Stimulated activated CD8-positive, alpha-beta memory T cell treated with anti-CD3 and anti-CD28 coated beads, Interleukin-15, amount 100 ng/mL, for 1 hour (primary cell): ENCODE measurements at places on chromosomes 6 and 20.

- no peak for DNase-seq
Measured at GRCh38 chr6:38524436-38525145, 115.1 kb downstream of the BTBD9 start.

DNA sequence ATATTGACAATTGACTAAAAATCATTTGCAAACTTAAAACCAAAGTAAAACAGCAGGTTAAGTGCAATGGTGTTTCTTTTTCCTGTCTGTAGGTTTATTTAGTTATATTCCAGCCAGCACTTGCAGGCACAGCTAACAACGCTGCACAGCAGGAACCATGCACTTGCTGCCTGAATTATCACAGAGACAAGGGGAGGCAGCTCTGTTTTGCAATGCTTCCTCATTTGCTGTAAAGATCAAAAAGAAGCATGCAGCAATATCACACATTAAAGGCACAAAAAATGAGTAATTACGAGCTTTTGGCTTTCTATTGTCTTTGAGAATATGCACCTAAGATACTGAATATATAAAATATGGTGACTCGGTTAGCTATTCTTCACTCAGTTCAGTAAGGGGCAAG, 241.9 kb downstream of the EPHA7 start:
- DNase-seq: no peak

DNA sequence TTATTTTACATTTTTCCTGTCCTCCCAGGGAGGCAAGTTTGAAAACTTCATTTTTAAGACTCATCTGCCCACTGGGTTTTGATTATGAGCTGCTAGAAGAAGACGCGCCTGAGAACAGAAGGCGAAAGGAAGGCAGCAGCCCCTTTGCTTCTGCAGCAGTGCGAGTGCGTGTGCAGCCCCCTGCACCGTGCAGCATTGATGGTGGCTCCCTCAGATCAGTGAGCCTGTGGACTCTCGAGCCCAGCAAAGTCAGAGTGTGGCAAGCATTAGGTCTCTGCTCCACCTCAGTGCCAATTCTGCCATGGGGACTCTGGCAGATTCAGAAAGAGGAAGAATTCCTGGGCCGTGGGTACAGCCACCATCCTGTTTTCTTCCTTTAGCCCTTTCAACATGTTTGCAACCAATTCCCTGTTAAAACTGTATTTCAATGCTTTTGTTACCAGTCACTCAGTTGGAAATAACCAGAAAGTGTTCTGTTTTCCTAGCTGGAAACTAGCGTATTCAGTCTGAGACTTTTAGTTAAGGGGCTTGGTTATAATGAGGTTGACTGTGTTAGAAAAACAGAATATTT, 134.8 kb upstream of the OGFRL1 start:
- DNase-seq: no peak

- DNase-seq: no peak
Measured at GRCh38 chr6:686497-686896, 6.4 kb downstream of the EXOC2 start.

DNA sequence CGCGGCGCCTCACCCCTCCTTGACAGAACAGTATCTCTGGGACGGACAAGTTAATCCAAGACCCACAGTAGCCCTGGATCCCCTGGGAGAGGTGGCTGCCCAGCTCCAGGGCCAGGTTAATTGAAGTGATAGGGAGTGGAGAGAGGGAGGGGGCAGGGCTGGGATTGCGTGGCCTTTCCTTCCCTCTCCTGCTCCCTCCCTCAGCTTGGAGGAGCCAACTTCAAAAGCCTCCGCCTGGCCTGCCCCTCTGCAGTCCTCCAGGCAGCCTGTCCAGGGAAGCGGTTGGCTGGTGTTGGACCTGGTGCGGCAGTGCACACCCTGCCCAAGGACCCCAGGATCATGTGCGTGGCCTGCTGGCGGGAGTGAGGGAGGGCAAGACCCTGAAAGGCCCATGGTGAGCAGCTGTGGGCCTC, at the start of gene C20orf204:
C20orf204 (plus strand) TSS at position 250 of the 413 bp plus-strand sequence; CDS start at position 392, 142 bp downstream.
- no peak for DNase-seq

- DNase-seq: no peak
Measured at GRCh38 chr6:27078734-27079357, 168.7 kb upstream of the PRSS16 start.

DNA sequence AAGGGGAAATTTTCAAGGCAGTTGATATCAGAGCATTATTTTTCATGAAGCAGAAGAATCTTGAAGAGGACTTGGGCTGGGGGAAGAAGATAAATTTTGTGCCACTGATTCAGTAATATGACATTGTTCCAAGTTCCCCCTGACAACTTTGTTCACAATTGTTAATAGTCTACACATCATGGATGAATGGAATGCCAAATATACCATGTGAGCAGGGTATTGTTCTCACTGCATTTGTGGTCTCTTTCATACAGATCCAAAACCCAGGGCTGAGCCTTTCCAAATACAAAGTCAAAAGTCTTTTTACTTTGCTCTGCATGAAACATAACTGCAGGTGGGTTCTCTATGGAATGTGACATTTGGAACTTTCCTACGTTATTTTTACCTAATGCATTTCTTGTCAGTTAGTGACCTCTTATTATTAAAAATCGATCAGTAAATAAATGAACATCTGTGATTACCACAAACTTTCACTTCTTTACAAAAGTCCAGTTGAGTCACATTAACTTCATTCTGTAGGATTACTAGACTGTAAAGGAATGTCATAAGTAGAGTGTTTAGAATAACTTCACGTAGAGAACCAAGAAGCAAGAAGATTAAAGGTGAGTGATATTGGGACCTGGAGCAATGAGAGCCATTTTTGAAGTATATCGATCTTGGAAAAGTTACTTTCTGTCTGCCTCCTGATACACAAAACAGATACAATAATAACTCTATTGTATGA, 100.9 kb downstream of the RCAN2 start:
- DNase-seq: no peak

DNA sequence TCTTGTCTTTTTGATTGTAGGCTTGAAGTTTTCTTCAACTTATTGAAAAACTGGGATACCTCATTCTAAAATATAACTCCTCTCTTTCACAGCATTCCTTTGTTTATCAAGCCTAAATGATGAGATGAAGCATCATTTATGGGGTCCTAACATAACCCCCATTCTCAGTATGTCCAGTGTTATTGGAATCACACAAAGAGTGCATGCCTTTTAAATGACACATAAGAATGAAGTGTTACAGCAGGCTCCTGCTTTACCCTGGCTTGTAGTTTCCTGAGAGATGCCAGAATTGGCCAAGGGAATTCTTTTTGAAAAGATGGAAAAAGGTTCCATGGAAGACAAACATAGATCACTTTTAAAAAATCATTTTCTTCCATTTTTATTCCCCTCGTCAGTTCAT, 502.4 kb downstream of the BCKDHB start:
- no peak for DNase-seq

DNA sequence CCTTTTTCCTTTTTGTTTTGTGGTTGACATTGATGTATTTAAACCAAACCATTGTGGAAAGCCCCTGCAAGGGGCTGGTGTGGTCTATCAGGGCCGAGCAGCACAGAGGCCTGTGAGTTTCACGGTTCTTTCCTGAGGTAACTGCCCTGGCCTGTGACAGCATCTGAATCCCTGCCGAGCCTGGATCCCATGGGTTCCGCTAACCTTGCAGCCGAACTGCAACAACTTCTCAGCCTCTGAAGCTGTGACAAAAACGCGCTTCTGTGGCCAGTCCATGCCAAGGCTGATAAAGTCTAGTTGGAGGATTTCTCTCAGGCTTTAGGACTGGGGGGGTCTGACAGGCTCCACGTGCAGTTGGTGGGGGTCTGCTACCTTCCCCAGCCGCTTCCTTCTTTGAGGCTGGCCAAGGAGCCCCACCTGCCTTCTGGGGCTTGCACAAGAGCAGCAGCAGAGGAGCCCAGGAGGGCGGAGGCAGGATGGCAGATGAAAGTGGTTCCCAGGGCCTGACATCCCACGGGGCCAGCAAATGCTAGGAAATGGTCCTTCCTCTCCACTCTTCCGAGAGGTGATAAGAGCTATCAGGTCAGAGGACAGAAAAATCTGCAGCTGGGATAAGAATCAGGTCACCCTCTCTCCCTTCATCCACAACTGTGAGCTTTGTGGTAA, 150.9 kb downstream of the PREX1 start:
- DNase-seq: no peak

DNA sequence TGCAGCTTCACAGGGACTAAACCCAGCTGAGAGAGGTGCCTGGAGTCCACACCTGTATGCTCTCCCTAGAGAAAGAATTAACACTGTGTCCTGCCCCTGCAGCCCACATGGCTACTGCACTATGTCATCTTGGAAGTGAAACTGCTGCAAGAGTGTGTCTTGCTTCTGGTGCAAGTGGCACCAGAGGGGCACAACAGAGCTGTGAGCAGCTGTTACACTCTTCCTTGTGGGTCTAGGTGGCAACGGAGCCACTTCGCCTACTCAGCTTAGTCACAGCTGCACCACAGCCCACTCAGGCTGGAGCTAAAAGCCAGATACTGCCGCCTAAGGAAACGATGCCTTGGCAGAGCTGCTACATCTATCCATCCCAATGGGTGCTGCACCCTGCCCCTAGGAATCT, 391.4 kb downstream of the COL12A1 start:
- no peak for DNase-seq

GRCh38 chr20:34260208-34260942, 19.2 kb downstream of the ASIP start:
- DNase-seq: no peak

GRCh38 chr6:14290041-14290771, 172.6 kb downstream of the CD83 start:
- DNase-seq: no peak

DNA sequence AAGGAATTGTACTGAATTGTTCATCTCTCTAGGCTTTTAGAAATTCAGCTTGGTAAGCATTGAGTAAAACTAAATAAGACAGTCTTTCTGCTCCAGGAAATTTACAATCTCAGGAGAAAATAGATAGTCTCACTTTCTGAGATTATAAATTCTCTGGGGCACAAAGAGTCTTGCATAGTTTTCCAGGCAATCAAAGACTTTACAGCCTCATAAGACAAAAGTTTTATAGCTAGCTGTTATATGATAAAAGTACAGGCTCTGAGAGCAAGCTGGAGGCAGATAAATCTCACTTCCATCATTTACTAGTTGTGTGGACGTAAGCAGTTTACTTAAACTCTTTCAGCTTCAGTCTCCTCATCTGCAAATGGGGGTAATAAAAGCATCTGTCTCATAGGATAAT, 11.4 kb downstream of the FRK start:
- no peak for DNase-seq

DNA sequence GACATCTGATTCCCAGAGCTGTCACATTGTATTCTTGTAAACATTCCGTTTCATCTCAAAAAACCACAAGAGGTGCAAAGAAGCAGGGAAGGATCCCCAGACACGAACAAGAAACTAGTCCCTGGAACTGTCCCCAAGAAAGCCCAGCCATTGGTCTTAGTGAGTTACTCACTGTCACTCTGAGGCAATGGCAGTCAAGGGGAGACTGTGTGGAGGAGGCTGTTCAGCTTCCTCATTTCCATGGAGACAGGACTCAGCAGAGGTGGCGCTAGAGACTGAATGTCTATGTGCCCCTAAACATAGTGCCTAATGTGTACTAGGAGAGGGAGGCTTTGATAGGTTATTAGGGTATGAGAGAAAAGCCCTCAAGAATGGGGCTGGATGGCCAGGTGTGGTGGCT, 11.1 kb downstream of the ULBP1 start:
- no peak for DNase-seq

DNA sequence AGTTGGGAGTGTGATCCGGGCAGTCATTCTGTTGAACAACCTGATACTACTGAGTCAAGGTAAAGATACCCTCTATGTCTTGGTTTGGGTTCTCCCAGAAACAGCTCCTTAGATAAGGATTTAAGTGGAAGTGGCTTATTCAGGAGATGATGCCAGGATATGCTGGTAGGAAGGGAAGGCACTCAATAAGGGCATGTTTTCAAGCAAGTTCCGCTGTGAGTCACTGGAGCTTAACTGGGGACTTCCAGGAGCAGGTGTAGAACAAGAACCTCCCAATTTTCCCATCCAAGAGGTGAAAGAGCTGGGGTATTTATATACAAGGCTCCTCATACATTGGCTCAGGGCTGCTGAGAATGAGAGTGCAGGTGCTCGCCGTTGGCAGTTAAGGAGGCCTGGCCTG, 218.6 kb downstream of the AKAP7 start:
- no peak for DNase-seq

- no peak for DNase-seq
Measured at GRCh38 chr6:148358196-148358785, 15.7 kb downstream of the SASH1 start.

DNA sequence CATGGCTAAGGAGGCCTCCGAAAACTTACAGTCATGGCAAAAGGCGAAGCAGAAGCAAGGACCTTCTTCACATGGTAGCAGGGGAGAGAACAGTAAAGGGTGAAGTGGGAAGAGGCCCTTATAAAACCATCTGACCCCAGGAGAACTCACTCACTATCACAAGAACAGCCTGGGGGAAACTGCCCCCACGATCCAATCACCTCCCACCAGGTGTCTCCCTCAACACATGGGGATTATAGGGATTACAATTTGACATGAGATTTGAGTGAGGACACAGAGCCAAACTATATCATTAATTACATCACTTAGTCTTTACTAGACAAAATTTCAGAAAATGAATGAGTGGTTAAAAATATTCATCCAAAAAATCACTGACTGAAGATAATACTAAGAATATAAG, 453.6 kb downstream of the COL12A1 start:
- DNase-seq: no peak

GRCh38 chr6:146901940-146902816, 302.0 kb upstream of the STXBP5 start:
- no peak for DNase-seq

DNA sequence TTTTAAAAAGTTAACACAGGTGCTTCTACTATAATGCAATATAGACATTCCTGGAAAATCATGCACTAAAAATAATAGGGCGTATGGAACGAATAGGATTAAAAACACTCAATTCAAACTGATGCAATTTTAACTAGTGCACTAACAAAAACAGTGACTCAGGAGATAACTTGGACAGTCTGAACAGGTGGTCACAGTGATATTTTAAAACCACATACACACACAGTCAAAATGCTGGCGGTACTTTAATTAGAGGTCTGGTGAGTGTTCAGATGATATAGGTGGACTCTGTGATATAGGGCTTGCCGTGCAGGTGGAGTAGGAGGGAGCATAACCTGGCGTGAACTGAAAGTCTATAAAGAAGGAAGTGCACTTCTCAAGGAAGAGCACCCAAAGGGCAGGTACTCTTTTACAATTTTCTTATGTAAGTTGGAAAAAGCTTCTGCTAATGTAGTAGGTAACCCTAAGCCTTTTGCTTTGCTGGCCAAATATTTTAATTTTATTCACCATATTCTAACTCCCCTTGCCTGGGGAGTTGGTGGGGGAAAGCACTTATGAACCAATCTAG, 41.9 kb upstream of the PLN start:
- no peak for DNase-seq
